ENCODE measurements at places on chromosomes 6 and 20.

GRCh38 chr6:13272131-13273046 lies 55.9 kb downstream of the TBC1D7 start:
- no peak for DNase-seq

DNA sequence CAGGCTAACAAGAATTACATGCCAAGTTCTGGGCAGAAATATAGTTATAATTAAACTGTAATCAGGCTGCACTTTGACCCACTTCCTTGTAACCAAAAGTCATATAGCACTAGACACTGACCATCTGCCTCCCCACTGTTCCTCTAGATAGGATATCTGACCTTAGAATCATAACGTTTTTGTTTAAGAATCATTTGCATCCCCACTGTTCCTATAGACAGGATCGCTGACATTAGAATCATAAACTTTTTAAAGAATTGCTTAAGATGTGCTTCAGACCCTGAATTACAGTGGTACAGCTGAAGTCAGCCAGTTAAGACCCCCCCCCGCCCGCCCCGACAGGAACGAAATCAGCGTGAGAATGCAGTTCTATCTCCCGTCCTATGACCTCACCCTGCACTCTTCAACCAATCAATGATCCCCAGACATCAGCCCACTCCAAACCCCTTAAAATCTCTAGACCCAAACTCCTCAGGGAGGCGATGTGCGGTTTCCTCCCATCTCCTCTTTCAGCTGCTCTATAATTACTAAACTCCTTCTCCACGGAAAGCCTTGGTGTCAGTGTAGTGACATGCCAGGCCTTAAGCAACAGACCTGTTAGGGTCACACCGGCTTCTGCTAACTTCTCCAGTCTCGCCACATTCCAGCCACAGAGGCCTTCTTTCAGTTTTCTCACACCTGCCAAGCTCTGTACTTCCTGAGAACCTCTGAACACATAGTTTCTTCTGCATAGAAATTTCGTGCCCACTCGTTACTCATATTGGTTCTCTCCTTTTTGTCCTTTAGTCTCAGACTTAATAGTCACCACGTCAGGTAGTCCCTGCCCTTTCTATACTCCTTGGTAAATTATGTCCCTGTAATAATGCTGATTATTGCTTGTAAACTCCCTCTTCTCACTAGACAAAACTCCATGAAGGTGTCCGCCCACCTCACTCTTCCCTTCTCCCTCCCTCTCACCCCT lies 93.5 kb downstream of the DTNBP1 start:
- DNase-seq, result no peak

DNA sequence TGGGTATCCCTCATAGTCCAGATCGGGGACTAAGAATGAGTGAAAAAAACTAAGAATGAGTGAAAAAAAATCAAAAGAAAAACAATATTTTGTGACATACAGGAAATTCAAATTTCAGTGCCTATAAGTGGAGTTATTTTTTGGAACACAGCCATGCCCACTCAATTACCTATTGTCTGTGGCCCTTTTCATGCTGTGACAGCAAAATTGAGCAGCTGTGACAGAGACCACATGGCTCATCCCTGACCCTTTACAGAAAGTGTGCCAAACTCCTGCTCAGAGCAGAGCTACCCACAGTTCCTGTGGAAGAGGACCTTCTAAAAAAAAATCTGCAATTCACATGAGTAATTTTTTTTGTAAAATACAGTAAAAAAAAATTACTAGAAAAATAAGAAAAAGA lies 1.4 kb downstream of the NCR2 start:
- no peak for DNase-seq

- DNase-seq, result peak; percentile 18
Measured at GRCh38 chr6:16698997-16699868, 62.0 kb downstream of the ATXN1 start.

- DNase-seq, result no peak
Measured at GRCh38 chr6:111802015-111802414, 71.2 kb downstream of the FYN start.

GRCh38 chr6:43171707-43172103 lies 636 bp downstream of the SRF start:
- DNase-seq, result no peak
